ENCODE measurements at places on chromosomes 12 and 14. TPM values are rescaled to one million over a fixed set of nuclear protein-coding genes. Genes with fewer than 3 reads are reported as not detected.

FAM181A gene
- total RNA-seq, result not detected

EPYC gene
- total RNA-seq, result not detected

GRCh38 chr12:91289906-91290305, 107.3 kb upstream of the DCN start:
- DNase-seq, result no peak

- DNase-seq, result no peak
Observed at GRCh38 chr12:110248096-110248447, 33.0 kb upstream of the ATP2A2 start.

DNA sequence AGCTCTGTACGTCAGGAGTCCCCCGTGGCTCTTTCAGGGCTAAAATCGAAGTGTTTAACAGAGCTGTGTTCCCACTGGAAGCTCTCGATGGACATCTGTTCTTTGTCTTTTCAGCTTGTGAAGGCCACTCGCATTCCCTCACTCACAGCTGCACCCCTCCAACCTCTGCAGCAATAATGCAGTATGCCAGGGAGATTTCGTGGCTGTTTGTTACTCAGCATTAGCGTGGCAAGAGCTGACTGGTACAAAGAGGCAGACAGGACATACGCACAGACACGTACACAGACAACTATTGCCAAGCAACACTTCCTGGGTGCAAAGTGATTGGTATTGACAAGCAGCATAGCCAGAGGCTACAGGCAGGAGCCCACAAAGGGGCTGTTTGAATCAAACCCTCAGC, 11.8 kb upstream of the FBXO21 start:
- peak; percentile 1 for DNase-seq
